ENCODE measurements at places on chromosomes 2 and 18.
A peak's percentile ranks its signal among the peaks of the same experiment; 100 is the strongest.

DNA sequence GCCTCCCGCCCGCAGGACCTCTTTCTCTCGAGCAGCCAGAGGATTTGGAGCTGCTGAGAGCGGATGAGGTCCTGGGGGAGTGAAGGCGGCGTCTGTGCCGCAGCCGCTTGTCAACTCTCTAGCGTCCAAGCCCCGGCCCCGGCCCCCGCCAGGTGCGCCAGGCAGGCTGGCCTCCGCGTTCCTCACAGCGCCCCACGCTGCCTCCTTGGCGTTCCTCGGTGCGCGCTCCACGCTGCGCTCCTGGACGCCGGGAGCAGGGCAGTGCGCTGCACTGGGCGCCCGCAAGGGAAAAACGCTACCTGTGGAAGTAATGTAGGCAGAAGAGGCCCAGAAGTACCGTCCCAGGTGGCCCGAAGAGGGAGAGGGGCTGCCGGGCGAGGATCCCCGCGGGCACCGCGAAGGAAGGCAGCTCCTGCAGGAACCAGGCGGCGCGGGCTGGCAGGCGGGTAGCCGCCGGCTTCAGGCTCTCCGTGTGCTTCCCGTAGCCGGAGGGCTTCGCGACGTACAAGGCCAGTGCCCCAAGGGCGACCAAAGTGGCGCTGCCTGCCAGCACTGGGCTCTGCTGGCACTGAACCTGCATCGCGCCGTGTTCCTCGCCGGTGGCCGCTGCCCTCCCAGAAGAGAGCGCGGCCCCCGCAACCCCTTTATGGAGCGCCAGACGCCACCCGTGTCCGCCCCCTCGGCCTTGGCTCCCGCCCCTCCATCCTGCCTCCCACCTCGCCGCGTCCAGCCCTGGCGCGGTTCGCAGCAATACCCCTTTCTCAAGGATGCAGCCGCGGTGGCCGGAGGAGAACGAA is at the start of gene SRD5A2:
Gene SRD5A2, minus strand, starts transcription at position 618 of the 797 bp plus-strand sequence. Its CDS starts 38 bp downstream, at position 580.
- DNase-seq, result no peak

DNA sequence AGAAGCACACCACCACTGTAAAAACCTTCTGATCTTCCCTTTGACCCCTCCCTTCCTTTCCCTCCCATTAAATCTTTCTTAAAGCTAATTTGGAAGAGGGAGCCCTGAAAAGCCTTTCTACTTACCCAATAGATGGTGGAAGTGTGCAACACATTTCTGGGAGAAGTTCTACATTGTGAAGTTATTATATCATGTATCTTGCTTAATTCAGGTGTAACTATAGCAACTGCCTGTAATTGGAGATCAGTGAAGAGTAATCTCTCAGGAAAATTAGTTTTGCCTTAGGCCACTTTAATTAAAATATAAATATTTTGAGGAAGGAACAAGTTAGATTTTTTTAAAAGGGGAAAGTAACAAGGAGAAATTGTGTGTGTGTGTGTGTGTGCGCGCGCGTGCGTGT is 266.0 kb downstream of the SH3BP4 start:
- no peak for DNase-seq

DNA sequence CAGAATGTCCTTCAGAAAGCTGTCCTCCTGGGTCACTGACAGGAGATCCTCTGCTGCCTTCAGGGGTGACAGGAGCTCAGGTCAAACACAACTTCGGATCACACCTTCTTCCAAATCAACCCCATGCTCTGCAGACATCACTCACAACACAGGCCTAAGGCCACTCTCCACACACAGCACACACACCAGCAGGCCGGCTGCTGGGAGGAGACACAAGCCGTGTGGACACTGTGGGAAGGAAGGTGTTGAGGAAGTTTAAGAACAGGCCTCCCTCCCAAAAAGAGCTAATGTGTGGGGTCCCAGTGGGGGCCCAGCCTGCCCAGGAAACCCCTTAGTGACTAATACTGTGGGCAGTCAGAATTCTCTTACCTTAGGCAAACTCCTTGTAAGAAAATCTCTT is 290.3 kb upstream of the ID2 start:
- DNase-seq, result no peak

- no peak for DNase-seq
Measured at GRCh38 chr2:3670376-3670775, 12.4 kb downstream of the ALLC start.

DNA sequence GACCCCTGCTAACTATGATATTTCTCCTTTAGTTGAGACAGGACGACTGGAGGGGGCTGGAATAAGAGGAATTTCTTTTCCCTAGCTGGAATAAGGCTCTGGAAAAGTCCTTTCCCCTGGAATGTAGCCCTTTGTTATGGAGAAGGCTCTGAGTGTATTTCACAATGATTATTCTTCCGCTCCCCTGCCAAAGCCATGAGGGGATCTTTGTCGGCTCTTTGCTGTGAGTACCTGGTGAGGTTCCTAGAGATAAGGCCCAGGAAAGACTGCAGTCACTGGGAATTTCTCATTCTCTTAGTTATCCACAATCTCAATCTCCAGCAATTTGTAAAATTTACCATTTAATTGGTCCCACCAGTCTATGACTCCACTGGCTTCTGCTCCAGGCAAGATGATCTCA is 340.2 kb upstream of the HNRNPA3 start:
- no peak for DNase-seq

DNA sequence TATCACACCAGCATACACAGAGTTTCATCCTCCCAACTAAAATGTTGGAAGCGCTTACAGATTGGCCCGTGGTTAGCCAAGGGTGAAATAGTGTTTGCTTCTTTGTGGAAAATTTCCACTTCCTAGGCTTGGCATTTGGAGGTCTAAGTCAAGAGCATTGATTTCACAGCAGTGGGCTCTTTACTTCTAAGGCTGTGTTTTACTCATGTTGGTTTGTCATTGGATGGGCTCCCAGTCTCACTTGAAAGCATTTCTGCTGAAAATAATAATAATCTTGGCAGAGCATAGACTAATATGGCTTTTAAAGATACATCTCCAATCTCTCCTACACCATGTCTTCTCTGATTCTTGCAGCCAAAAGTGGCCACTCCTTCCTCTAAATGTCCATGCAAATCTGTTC is 82.9 kb downstream of the DYNAP start:
- no peak for DNase-seq

- peak; percentile 46 for DNase-seq
Measured at GRCh38 chr2:113203901-113204519, 30.2 kb downstream of the PSD4 start.

- no peak for DNase-seq
Measured at GRCh38 chr2:237535385-237536082, 30.8 kb upstream of the PRLH start.

DNA sequence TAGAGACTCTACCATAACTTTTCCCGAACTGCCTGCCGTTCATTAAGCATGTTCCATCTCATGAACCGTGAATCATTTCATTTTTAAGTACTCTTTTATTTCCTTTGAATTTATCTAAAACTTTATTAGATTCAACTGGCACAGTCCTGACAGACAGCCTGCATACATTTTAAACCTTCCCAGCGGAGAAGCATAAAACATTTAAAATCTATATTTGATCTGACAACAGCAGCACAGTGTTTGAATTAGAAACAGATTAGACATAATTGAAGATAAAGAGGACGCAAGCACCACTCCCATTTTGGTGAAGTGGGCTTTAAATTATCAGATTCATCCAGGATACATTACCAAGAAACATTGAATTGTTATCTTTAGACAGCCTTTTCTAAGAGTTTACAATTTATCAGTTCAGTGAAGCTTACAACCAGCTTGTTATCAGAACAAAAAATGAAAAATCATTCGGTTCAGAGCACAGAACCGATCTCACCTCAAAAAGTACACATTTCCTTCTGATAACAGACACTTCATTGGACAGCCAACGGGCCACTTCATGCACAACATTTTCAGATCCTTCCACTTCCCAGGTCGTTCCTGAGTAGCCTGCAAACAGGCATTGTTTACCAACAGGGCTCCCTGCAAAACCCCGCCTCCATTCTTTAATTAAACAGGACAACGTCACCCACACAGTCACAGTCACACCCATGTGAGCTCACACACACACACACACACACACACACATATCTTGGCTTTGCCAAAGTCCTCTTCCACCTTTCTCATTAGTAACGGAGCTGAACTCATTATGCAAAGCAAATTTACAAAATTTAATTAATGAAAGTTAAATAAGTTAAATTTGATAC is 171.2 kb downstream of the SP3 start:
- DNase-seq, result no peak

DNA sequence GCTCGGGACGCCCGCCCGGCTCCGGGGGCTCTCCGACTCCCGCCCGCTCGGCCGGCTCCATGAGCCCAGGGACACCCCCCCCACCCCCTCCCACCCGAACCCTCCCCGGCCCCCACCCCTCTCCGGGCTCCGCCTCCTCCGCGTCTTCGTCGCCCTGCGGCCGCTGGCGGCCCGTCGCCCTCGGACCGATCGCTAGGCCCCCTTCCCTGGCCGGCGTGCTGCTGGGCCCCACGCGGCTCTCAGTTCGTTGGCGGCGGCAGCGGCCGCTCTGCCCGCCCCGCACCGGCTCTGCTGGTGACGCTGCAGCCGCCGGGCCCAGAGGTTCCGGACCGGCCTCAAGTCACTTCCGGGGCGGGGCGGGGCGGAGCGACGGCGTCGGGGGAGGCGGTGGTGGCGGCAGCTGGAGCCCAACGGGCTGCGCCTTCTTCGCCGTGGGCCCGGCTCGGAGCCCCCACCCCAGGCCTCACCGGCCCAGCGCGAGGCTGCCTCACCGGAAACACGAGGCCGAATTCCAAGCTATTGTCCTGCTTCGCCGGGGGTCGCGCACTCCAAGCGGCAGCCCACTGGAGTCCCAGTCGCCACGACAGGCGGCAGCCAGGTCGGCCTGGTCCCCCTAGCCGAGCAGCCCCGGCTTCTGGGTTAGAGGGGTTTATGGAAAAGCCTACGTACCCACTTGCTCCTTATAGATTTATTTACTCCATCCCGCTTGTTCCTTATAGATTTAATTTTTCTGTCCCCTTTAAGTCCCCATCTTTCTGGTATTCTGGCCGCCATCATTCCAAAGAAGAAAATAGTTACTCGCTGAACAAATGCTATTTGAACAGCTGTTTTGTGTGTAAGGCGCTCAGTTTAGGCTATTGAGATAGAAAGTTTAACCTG is at the start of gene PSME4:
Gene PSME4, minus strand, starts transcription at position 270 of the 879 bp plus-strand sequence. Its CDS starts 209 bp downstream, at position 61.
- DNase-seq, result peak; percentile 74

DNA sequence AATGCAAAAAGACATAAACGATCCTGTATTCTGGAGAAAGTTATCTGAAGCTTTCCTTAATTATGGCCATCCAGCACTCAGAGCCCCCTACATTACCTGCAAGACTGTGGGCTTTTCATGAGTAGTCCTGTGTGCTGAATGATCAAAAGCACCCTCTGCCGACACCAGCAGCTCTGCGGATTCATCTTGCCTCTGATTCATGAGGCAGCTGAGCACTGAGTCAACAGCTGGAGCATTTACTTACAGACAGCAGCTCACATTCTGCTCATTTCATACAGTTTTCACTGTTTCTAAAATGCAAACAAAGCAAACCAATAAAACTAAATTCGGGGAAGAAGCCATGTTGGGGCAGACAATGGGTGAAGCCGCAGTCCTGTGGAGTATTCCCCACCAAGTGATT is 886.5 kb downstream of the CNTNAP5 start:
- no peak for DNase-seq

DNA sequence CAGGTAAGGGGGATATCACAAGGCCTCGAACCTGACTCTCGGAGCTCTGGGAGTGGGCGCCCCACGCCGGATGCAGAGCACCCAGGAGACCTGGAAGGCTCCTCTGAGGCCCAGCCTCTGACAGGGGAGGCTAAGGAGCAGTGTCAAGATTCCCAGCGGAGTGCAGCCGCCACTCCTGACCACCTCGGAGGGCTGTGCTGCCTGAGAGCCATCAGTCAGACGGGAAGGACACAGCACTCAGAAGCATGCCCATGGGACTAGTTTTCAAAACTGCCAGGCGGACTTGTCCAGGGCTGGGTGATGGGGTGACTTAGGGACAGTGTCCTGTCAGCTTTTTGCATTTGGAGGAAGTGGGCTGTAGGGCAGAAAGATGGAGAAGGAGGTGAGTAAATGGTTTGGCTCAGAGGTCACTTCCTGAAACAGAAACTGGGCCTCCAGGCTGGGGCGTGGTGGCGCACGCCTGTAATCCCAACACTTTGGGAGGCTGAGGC is 34.6 kb upstream of the B3GNT7 start:
- DNase-seq, result no peak

DNA sequence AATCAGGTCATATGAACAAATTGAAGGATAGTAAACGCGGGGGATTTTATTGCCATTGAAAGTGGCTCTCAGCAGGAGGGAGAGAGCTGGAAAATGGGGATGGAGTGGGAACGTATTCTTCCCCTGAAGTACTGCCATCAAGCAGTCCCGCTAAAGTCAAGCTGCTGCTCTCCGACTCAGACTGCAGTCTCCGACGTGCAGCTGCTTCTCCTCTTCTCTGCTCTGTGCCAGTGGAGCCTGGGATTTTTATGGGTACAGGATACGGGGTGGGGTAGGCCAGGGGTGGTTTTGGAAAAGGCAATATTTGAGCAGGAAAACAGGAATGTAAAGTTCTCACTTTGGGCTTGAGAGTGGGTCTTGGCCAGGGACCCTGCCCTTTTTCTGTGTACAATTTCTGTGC is 33.0 kb downstream of the KCTD18 start:
- no peak for DNase-seq

DNA sequence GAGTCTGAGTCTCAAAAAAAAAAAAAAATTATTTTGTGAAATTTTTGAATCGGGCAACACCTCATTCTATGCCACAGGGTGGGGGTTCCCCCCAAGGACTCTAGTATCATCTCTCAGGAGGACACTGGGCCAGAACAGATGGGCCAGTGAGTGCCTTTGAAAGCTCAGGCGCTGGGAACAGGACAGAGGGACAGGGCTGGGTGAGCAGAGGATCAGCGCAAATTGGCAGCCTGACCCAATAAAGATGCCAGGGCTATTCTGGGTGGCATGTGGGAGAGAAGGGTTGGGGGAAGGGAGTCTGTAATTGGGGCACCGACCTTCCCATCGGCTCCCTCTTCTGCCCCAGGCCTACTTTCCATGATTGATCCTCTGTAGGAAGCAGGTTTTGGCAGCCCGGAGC is 44.0 kb downstream of the KIF3C start:
- DNase-seq, result no peak

DNA sequence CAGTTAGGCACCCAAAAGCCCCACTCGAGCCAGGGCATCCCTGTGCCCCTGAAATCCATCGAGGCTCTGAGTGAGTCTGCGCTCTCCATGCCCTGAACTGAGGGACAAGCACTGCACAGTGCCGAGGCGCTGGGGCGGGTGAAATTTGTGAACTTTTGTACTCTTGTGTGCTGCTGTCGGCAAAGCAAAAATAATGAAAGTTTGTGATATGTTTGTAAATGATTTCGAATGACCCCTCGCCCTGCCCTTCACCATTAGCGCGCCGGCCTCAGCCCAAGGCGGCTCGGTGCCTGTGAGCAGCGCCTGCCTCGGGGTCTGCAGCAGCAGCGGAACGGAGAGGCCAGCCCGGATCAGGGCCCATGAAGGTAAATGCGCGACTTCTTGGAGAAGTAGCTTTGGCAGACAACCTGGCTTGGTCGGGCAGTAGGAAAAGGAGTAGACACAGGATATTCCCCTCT is 1.8 kb upstream of the HOXD4 start:
- no peak for DNase-seq

DNA sequence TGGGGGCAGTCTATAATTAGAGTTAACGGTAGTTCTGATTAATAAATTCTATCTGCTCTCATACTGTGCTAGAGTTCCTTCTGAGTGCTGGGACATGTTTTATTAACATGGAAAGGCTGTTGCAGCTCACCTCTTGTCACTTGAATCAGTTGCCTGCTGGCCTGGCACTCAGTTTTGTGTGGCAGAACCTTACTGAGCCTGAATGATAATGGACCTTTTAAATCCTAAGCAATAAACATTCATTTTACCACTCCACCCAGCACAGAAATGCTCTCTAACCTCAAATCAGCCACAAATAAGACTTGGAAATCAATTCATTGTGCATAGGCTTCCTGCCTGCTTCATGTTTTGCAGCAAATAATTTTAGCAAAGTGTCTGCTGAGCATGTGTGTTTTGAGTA is 115.0 kb upstream of the RBMS1 start:
- DNase-seq, result no peak

- no peak for DNase-seq
Measured at GRCh38 chr2:111668741-111669140, 215.3 kb downstream of the ANAPC1 start.
